ENCODE measurements at places on chromosomes 6 and 20.

- DNase-seq = no peak
These were observed 3.8 kb upstream of the SIRPB1 start for GRCh38 chr20:1623501-1624205.

DNA sequence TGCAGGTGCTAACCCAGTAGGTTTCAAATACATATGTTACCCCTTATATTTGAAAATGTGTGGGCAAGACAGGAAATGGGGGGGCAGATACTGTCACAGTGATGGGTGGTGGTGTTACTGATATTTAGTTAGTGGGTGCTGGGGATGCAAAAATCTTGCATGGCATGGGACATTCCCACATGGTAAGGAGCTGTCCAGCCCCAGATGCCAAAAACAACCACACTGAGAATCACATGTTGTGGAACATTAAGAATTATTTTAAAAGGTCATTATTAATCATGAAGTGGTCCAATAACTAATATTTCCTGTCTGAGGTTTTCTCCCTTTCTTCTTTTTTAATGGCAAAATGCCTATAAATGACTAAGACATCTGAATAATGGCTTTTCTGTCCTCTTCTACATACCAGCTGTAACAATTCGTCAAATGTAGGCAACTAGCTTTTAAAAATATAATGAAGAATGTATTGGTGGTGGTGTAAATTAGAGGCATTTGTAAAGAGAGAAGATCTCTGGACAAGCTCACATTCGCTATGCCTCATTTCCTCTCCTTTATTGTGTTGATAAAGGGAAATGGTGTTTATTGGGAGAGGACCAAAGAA lies 57.3 kb upstream of the SLC35B3 start:
- DNase-seq = no peak

- DNase-seq = no peak
These were observed 101.9 kb upstream of the NAA20 start for GRCh38 chr20:19915111-19915798.

DNA sequence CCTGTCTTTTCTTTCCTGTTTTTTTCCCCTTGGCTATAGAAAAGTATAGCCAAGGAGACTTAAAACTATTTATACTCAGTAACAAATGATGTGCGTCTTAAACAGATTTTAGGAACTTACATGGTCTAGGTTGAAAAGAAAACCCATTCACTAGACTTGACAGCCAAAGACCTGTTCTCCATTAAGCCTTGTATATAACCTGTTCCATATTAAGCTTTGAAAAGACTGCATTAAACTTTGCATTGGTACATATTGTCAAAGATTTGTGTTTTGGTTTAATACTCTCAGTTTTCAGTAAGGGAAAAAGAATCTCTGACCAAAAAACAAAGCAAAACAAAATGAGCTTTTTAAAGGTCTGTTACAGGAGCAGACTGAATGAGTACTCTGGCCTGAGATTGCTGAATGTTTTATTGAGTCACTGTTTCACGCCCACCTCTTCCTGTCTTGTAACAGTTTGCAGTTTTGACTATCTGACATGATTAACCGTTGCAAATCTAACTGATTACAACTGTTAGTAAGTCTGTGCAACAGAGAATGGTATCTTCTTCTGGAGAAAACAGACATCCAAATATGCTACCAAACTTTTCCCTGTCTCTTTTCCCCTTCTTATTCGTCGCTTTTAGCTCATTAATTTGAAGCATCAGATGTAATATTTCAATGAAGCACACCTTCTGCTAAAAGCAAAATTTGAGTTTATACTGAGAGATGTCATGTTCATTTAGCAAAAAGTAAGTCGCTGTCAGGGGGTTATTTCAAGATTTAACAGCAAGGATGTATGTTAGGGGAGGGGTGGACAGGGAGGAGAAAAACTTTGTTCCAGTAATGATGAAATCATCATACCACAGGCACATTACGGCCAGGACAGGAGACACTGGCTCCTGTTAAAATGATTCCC lies 59.1 kb upstream of the SUPT3H start:
- DNase-seq = no peak

DNA sequence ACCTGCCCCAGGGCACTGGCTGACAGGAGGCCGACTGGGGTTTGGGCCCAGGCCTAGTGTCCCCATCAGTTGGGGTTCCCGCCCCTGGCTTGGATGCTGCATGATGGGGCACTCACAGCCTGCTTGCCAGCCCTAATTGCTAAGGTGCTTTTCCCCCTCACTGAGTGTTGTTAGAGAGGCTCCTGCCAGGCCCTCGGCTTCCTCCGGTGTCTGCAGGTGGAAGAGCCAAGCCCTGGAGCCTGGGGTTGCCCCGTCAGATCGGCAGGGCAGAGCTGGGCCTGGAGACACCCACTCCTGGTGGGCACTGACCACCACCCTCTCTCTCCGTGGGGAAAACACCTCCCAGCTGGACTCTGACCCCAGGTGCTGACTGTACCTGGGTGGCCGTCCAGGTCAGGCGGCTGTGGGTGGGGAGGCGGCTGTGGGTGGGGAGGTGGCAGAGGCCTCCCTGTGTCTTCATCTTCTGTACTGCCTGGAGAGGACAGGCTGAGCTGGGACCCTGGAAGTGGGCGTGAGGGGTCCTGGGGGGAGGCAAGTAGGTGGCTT lies 6.0 kb upstream of the CABLES2 start:
- no peak for DNase-seq

DNA sequence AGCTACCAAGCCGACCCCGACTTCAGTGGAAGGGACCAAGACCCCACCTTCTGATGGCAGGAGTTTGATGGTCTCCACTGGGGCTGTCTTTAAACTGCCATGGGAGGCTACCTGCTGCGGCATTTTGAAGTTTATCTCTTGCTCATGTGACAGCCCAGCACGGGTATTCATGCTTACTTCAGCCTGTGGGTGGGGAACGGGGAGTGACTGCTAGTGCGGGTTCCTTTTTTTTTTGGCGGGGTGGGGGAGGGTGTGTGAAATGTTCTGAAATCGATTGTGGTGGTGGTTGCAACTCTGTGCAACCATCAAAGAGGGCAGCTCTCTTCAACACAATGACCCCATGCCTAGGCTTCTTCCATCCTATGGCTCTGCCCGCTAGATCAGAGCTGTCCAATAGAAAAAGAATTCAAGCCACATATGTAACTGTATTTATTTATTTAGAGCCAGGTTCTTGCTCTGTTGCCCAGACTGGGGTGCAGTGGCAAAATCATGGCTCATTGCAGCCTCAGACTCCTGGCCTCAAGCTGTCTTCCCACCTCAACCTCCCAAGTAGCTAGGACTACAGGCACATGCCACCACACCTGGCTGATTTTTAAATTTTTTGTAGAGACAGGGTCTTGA lies 53.7 kb downstream of the PPP1R16B start:
- no peak for DNase-seq

- DNase-seq = no peak
These were observed 188.3 kb upstream of the AGPAT4 start for GRCh38 chr6:161462148-161462547.

- DNase-seq = no peak
These were observed 50.3 kb downstream of the MYB start for GRCh38 chr6:135231469-135231844.

DNA sequence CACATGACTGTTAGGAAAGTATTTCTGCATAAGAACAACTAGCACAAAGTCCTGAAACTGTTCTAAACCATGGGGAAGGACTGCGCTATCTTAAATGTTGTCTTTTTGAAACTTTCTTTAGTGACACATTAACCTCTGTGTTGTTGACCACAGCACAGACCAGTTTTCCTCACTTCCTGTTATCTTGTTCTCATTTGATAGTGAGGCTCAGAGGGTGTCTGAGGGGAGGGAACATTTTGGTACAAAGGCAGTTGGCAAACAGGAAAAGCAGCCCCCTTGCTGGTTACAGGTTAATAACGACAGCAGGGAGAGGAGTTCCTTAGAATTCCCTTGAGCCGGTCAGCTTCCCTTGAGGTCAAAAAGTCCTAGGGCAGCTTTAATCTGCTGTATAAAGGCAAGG lies 143.5 kb upstream of the BMP2 start:
- no peak for DNase-seq

- DNase-seq = no peak
These were observed 117.9 kb downstream of the ERMARD start for GRCh38 chr6:169869301-169869700.

GRCh38 chr20:6420336-6420735 lies 297.5 kb upstream of the FERMT1 start:
- DNase-seq = no peak

DNA sequence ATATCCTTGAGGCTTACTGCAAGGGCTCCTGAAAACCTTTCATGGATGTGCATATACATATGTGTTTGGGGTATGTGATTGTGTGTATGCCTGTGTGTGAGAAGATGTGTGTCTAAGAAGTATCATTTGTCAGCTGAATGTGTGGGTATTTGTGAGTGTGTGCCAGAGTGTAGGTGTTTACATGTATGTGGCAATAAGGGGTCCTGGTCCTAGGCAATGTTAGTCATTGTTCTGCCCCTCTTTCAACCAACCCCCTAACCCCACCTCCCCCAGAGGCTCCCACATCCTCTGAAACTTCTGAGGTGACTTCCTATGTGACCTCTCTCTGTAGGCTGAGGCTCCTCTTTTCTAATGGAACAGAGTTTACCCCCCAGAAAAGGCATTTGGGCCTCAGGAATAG lies 186.4 kb downstream of the LRFN2 start:
- no peak for DNase-seq

DNA sequence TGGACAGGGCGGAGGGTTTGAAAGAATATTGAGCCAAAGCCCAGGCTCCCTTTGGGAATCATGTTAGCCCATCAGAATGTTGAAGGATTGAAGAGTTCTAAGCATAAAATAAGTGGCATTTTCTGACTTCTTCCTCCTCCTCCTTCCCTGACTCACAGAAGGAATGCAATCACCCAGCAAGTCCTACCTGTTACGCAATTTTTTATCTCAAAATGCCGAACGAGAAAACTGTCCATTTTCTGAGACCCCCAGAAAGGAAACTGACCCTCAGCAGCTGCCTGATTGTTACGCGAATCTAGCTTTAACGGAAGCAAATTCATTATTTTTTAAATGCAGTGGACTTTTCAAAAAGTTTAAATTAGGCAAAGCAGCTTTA lies 4.7 kb upstream of the DNAJC5 start:
- DNase-seq = no peak

DNA sequence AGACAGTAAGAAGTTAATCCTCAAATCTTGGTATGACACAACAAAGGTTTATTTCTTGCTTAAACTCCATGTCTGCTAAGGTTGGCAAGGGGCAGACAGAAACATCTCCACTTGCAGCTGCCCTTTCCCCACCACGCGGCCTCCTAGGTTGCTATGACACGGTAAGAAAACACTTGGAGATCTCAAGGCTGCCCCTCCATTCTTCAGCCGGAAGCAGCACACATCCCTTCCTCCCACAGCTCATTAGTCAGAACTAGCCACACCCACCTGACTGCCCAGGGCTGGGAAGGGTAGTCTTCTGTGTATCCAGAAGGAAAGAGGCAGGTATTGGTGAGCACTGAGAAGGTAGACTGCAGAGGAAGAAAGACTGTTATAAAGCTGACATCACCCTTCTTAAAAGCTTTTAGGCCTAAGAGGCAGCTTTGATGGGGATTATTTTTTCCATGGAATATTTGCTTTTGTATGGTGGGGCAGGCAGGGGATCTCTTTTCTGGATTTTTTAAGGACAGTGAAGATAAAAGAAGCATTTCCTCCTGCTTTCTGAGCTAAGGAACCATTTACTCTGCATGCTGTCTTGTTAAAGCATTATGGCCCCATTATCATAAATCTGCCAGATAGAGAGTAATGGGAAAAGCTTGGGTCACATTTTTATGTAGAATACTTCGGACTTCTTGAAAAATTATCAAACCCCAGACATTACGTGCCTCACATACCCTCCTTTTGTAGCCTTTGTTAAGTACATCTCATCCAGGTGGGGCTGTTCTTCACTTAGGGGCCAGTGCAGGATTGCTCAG lies 41.6 kb downstream of the MRAP2 start:
- no peak for DNase-seq

DNA sequence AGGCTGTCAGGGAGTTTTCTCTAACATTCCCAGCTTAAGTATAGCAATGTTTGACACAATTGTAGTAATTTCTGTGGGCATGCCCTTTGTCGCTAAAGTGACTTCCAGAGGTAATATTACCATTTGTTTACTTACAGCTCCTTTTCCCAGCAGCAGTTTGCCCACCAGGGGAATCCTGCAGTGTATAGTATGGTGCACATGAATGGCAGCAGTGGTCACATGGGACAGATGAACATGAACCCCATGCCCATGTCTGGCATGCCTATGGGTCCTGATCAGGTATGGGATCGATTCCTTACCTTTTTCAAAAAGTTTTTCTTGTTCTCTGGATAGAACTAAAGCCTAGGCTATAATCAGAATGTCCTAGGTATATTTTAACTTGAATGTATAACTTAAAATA lies 132.5 kb downstream of the SULF2 start:
- no peak for DNase-seq

GRCh38 chr6:109483735-109484057 lies 677 bp upstream of the ZBTB24 start:
- DNase-seq = no peak

DNA sequence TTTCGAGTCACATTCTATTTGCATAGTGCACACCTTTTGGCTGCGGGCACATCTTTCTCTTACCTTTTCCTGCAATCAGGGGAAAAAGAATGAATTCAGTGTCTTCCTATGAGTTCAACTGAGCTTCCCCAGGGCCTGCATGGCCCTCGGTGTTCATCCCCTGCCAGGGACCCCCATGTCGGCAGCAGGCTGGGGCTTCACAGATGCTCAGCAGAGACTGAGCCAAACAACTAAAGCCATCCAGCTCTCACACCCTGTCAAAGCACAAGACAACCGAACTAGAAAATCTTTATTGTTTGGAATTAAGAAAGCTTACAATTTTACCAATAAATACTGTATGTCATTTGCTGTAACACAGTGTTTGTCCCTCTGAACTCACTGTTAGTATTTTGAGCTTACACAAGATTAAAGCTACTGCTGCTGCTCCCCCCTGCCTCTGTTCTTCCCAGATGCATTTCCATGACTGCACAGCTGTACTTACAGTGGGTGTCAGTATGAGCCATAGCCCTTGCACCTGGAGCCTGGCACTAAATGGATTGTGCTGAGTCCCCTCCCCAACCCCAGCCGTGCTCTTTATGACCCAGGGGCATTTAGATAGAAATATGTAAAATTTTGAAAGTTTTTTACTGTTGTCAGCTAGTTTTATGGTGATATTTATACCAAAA lies 205.8 kb downstream of the TMEM242 start:
- no peak for DNase-seq

DNA sequence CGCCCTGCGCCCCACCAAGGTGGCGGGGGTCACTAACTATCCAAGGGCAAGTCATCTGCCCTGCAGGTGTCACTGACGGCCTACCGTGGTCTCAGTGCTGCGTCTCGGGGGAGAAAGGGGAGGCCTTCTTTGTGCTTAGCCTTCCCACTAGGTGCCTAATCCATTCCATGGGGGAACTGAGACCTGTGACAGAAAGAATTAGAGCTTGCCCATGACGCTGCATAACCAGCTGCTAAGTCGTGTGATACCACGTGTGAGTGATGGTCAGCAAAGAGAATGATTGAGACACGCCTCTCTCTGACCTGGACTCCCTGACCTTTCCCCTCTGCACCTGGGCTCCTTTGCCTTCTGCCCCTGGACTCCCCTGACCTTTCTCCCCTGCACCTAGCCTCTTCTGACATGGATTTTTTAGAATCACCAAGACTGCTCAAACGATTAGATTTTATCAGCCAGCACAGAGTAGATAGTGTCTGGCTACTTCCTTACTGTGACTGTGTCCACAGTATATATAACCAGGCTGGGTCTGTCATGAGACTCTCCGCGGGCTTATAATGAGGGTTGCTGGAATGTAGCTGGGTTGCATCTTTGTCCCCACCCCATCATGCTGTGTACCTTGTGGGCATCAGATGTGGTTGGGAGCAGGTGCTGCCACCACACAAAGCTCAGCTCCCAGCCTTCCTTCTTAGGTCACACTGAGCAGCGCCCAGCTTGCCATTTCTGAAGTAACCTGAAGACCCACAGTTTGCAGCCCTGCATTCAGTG lies 140.6 kb downstream of the TMEM242 start:
- no peak for DNase-seq
